ENCODE measurements at places on chromosomes 6 and 20. TPM values are rescaled to one million over a fixed set of nuclear protein-coding genes. Genes with fewer than 3 reads are reported as not detected.

UNC93A gene
- total RNA-seq: not detected

RNASET2 gene
- 16.7 TPM for total RNA-seq

ASIP gene
- not detected for total RNA-seq

RNF39 gene
- total RNA-seq: not detected

DNA sequence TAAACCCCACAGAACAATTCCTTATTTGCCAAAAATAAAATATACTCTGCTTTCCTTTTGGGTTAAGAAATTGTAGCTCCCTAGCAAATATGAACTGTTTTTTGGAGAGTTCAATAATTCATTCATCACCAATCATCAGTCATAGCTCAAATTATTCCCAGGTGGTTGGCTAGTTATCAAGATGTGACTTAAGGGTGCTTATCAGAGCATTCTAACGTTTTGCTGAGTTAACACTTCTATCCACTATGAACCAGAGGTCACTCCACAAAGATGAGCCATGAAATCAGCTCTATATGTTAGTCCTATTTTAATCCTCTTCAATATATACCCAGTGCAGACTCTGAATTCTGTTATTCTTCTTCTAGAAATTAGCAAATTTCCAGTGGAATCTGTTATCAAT is 379.1 kb downstream of the TENT5A start:
- DNase-seq: no peak

DNA sequence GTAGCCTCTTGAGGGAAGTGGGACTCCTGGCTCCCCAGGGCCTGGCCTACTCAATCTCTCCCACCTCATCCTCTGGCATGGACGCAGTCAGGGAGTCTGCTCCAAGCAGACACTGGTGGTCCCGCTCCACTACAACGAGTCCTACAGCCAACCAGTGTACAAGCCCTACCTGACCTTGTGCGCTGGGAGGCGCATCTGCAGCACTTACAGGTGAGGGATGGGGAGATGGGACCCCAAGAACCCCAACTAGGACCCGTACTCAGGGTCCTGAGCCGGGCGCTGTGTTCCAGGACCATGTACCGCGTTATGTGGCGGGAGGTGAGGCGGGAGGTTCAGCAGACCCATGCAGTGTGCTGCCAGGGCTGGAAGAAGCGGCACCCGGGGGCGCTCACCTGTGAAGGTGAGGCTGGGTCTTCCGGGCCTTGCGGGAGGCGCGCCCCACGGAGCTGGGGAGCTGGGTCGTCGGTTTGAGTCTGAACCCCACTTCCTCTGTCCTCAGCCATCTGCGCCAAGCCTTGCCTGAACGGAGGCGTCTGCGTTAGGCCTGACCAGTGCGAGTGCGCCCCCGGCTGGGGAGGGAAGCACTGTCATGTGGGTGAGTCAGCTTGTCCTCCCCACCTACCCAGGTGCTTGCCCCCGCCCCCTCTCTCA is 2.1 kb downstream of the EGFL8 start:
- DNase-seq: no peak

- no peak for DNase-seq
Observed at GRCh38 chr20:33730946-33731692, 677 bp upstream of the ZNF341 start.

Data from frontal cortex (tissue), 4 donors.